Umbilical cord (tissue), 2 donors: ENCODE measurements at places on chromosomes 2 and 18. TPM values are rescaled to one million over a fixed set of nuclear protein-coding genes. Genes with fewer than 3 reads are reported as not detected.

DNA sequence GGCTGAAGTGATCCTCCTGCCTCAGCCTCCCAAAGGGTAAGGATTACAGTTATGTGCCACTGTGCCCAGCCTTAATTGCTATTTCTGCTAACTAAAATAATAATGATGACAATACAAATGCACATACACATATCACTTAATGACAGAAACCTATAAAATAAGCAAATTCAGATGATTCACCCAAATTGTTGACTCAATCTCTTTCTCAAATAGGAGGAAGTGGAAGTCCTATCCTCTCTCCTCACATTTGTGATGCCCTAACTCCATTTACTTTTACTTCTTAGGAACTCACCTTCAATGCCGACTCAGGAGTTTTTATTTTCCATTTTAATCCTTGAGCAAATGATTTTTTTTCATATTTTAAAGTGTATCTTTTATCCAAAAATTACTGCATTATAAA lies 24.5 kb upstream of the RAPH1 start:
- DNase-seq = no peak

Gene KIF5C
- 4.3 TPM for total RNA-seq

Gene BMP10
- total RNA-seq = 0.48 TPM

DNA sequence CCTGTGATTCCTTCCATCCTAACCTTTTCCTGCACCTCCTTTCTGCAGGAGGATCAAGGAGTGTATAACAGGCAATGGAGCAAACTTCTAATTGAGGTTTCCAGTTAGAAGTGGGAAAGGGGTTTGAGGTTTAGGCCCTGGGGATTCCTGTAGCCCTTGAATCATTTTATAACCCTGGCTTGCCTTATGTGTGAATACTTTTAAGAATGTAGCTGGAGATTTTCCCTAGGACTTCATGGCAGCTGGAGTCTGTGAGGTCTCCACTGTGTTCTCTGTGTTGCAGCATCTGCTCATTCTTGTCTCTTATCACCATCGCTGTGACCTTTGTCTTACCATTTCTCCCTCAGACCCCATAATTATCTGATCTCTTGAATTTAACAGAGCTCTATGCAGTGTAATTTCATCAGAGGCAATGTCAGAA lies 370.2 kb upstream of the SLC14A2 start:
- DNase-seq = peak; percentile 13

Gene VWC2L
- 4.3 TPM for total RNA-seq

DNA sequence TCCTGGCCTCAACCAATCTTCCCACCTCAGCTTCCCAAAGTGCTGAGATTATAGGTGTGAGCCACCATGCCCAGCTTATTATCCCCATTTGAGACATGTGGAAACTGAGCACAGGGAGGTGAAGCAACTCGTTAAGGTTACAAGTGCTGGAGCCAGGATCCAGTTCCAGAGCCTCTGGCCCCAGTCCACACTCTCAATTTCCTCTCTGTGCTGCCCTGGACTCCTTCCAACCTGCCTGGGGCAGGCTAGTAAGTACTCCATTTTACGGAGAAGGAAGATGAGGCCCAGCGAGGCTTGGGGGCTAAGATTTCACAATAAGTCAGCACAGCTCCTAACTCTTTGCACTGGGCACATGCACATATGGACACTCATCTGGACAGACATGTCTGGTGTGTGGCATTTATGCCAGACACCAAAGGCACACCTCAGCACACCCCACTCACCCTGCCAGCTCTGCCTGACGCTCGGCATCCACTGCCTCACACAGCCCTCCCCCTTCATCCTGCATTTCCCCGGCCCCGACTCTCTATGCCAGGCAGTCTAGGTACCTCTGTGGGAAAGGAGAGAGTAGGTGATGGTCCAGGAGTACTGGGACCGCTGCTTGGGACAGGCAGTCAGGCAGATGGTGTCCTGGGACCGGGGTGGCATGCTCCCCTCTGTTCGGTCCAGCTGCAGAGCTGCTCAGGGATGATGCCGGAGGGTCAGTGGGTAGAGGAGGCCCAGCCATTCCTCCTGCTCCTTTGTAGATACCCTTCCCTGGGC lies 20.5 kb downstream of the CFAP65 start:
- DNase-seq = no peak

Gene SAG
- 14.7 TPM for total RNA-seq

- DNase-seq = no peak
Observed at GRCh38 chr2:97991081-97991856, 4.5 kb downstream of the TMEM131 start.

DNA sequence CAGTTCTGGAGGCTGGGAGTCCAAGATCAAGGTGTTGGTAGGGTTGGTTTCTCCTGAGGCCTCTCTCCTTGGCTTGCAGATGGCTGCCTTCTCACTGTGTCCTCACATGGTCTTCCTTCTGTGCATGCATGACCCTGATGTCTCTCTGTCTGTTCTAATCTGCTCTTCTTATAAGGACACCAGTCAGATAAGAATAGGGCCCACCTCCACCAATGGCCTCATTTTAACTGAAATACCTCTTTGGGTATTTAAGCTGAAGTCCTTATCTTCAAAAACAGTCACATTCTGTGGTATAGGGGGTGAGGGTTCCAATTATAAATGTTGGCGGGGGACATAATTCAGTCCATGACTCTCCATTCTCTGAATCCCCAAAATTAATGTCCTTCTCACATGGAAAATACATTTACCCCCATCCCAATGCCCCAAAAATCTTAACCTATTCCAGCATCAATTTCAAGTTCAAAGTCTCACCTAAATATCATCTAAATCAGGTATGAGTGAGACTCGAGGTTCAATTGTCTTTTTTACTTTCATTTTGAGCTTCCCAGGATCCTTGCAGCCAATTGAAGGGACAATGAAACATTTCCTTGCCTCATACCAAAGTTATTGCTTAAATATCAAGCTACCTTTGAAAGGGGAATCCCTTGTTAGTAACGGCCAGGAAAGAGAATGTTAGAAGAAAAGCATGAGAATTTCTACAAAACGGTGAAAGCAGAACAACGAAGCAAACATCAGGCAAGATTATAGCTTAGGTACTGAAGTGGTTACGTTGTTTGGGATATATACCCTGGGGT lies 20.6 kb upstream of the CNOT11 start:
- DNase-seq = no peak

Gene EIPR1
- total RNA-seq = 14.2 TPM

DNA sequence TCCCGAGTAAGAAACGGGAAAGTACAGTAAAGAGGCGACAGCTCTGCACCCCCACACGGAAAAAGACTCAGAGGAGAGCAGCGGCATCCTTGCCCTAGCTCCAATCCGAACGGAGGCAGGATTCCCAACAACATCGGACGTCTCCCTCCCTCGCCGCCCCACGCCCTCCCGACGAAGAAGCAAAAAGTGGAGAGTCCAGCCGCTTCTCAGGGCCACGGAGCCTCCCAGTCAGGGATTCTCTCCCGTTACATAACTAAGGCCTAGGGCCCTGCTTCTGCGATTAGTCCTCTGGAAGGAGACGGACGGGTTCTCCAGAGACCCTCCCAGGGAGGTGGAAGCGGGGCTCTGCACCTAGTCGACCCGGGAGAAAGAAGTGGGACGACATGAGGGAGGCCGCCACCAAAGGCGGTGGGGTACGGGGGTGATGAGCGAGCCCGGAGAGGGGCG lies 587 bp downstream of the SUMO1 start:
- peak; percentile 51 for DNase-seq

Gene NTSR2
- not detected for total RNA-seq

DNA sequence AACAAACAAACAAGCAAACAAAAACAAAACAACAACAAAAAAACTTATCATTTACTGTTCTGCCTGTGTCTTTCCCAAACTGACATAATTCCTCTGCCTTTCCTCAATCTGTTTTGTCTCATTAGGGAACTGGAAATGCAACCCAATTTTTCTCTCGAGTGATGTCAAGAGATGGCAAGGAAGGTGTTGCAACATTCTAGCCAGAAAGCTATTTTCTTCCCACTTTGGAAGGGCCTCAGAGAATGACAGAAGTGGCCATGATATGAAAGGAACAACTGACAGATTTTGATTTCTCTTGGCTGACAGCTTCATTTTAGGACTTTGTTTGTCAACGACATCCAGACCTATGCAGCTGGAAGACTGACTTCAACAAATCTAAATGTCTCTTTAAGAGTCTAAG lies 24.7 kb downstream of the RND3 start:
- DNase-seq = no peak

GRCh38 chr18:47775961-47776360 lies 154.5 kb downstream of the SMAD2 start:
- DNase-seq = no peak

GRCh38 chr2:212227755-212228154 lies 310.8 kb downstream of the ERBB4 start:
- DNase-seq = peak; percentile 69

Gene PRSS56
- not detected for total RNA-seq

- no peak for DNase-seq
Observed at GRCh38 chr2:118122594-118123281, 34.5 kb downstream of the INSIG2 start.

DNA sequence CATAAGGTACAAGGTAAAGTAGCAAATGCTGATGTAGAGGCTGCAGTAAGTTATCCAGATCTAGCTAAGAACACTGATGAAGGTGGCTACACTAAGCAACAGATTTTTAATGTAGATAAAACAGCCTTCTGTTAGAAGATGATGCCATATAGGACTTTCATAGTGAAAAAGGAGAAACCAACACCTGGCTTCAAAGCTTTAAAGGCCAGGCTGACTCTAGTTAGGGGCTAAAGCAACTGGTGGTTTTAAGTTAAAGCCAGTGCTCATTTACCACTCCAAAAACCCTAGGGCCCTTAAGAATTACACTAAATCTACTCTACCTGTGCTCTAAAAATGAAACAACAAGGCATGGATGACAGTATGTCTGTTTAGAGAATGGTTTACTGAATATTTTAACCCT lies 131.0 kb downstream of the DNAH6 start:
- no peak for DNase-seq

Gene POTEJ
- 0.24 TPM for total RNA-seq

DNA sequence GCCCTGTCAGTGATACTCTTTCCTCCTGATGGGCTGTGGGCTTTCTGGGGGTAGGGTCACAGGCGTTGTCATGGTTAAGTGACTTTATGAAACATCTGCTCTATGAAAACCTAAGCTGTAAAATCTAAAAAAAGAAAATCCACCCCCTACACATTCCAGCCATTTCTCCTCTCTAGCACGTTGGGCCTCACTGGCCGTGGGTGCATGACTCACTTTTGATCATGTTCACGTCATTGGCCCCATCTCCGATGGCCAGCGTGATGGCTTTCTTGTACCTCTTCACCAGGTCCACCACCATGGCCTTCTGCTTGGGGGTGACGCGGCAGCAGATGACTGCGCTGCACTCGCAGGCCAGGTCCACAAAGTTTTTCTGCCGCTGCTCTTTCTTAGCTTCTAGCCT lies 39.3 kb upstream of the NARS1 start:
- DNase-seq = no peak

Gene CNTNAP5
- 2.6 TPM for total RNA-seq

GRCh38 chr2:7648221-7648795 lies 731.1 kb downstream of the RNF144A start:
- no peak for DNase-seq

DNA sequence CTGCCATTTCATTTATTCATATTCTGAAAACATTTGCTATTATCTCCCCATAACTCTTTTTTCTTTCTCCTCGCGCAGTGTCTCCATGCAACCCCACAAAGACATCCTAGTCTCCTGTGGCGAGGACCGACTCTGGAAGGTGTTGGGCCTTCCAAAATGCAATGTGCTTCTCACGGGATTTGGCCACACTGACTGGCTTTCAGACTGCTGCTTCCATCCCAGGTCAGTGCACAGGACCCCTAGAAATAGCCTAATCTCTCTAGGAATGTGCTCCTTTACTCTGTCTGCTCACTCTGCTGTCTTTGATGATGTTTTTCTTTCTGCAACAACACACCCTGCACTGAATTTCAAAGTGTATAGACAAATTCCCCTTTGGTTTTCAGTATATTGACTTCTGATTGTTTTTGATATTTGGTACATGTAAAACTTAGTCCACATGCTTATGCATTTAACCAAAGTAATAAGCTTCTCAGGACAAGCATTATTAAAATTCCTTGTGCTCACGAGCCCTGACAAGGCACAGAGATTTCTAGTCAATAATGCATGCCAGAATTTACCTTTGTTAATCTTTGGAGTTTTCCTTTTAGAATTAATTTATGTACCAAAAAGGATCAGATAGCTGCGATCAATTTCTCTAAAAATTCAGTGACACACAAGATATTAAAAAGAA lies 548.3 kb upstream of the VWC2L start:
- no peak for DNase-seq

GRCh38 chr2:115481842-115482241 lies 1039.4 kb downstream of the DPP10 start:
- DNase-seq = no peak

DNA sequence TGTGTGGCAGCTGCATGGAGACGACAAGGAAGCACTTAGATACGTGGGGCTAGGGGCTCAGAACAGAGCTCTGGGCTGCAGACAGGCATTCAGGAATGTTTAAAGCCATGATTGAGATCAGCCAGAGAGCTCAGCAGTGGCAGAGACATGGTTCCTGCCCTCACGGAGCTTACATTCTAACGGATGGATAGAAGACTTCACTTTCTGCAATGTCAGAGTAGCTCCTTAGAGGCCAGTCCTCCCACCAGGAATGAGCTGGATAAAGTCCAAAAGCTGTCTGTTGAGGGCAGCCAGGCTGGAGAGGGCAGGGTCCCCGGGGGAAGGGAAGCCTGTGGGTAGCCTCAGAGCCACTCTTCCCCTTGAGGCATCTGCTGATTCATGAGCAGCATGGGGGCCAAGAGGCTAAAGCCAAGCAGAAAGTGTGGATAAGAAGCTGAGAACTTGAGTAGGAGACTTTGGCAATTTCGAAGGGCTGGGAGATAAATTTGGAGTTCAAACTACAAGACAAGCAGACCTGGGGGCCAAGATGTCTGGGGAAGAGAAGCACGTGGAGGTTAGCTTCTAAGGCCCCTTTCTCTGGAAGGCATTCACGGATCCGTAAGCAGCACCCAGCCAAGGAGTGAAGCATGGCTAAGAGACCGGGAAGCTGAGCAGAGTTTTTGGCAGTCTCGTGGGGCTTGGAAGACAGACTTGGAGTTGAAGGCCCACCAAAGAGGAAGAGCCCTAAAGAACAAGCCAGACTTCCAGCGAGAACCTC lies 9.7 kb upstream of the CIB4 start:
- no peak for DNase-seq

- DNase-seq = no peak
Observed at GRCh38 chr18:42271647-42272414, 316.8 kb downstream of the PIK3C3 start.

Gene LOXHD1
- not detected for total RNA-seq

- no peak for DNase-seq
Observed at GRCh38 chr18:77078690-77079070, 53.9 kb downstream of the MBP start.

DNA sequence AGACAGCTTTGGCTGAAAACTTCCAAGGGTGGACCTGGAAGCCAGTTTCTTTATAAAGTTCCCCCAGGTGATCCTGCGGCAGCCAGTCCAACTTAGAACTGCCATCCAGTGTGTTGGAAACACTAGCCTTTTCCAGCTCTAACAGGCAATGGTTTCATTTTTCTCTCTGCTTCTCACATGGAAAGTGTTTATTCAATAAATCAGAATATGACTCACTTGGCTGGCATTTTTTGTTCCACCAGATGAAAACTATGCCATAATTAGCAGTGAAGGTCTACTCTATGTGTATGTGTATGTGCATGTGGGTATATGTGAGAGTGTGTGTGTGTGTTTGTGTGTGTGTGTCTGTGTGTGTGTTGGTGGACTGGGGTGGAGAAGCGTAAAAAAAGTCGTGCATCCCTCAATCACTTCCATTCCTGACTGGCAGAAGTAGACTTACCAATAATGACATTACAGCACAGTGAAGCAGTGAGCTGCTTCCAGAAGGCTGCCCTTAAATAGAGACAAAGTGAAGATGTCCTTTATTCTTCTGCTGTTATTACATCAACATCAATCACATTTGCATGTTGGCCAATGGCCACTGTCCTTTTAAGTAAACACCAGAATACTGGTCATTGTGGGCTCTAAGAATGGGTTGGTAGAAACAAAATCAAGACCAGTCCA lies 90.9 kb upstream of the SETBP1 start:
- peak; percentile 63 for DNase-seq
